ENCODE measurements at places on chromosomes 2 and 18.

DNA sequence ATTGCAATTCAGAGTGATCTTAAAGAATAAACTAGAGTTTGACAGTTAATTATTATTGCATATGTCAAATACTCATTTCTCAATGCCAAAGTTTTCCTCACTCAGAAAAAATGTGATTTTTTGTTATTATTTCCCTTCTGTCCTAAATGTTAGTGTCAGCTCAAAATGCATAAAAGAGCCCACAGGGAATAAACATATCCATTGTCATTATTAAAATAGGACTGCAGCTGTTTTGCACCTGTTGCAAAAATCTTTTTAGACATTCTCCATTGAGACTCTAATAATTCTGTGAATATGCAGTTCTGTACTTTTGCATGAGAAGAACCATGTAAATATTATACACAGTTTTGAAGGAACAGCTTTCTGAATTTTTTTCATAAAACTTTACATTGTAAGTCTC lies 540.0 kb upstream of the SLC39A10 start:
- DNase-seq = no peak

- DNase-seq = no peak
These were observed 5.7 kb downstream of the CHPF start for GRCh38 chr2:219537657-219538488.

GRCh38 chr2:233039212-233039845 lies 6.9 kb downstream of the NEU2 start:
- no peak for DNase-seq

GRCh38 chr18:67788310-67789164 lies 272.0 kb upstream of the DSEL start:
- no peak for DNase-seq

- no peak for DNase-seq
These were observed 416.6 kb downstream of the DSC3 start for GRCh38 chr18:30625961-30626360.

DNA sequence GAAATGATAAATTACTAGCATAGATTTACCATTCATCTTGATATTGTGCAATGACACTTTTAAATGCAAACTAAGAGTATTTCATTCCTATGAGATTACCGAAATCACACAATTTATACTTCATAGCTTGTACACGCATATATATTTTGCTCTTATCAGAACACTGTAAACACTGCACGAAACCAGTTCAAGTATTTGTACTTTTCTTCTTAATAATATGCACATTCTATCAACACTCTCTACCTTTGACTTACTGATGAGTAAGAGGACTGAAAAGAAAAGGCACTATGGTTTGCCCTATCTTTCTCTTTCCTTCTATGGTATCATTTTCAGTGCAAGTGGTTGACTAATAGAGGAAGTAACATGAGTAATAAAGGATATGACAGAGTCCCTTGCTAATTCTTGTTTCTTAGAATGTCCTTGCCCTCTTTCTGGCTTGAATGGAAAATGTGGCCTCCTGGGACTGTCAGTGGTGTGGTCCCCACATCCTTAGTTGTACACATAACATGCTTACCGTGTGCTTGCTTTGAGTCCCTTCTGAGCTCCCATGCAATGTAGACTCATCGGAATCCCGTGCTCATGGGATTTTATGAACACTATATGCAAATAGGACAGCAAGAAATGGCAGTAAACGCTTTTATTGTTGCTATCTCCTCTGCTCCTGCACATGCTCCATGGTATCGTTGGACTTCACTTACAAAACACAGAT lies 363.5 kb upstream of the TNP1 start:
- DNase-seq = peak; percentile 87

- DNase-seq = peak; percentile 23
These were observed 128.6 kb downstream of the TGIF1 start for GRCh38 chr18:3578621-3579020.

GRCh38 chr18:30486856-30487255 lies 555.7 kb downstream of the DSC3 start:
- DNase-seq = no peak

- DNase-seq = peak; percentile 6
These were observed 201.0 kb downstream of the MBD2 start for GRCh38 chr18:54023471-54023870.

DNA sequence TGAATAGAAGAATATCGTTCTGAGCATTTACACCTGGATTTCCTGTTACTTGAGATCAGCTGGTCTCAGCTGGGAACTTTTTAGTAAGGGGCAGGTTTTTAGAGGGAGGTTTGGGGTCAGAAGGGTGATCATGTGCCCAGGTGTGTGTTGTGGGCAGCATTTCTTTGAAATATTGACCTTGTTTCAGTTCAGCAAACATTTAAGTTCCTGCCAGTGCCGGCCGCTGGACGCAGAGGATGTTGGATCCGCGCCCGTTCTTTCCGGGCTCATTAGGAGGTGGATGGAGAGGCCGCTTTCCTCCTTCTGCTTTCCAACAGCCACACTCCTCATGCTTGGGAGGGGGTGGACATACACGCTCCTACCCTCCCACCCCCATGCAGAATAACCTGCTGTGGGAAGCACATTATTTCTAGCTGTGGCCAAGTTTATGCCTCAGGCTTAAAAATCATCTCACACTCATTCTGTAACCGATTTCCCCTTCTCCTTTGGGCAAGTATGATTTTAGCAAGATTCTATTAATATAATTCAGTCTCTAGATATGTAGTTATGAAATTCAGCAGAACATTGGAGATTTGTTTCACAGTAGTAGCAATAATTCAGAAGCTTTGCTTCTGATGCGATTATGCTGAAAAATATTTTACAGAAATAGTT lies 131.4 kb downstream of the ZNF236 start:
- no peak for DNase-seq

GRCh38 chr2:46811379-46812310 lies 104.0 kb downstream of the MCFD2 start:
- DNase-seq = no peak

DNA sequence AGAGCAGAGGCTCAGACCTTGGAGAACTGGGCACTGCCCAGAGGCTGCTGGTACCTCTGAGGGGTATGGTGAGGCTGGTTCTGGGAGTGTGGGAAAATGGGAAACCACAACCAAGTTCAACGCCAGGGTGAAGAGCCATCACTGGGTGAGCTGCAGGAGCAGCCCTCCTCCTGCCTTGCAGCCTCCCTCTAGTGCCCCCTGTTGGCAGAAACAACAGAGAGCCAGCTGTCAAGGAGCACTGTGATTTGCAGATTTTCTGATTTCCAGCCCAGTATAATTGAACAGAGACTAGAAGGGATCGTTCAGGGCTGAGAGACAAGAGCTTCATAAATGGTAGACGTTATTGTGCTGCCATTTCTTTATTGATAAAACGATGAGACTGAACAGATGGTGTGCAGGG lies 50.5 kb downstream of the MAPK4 start:
- peak; percentile 16 for DNase-seq

DNA sequence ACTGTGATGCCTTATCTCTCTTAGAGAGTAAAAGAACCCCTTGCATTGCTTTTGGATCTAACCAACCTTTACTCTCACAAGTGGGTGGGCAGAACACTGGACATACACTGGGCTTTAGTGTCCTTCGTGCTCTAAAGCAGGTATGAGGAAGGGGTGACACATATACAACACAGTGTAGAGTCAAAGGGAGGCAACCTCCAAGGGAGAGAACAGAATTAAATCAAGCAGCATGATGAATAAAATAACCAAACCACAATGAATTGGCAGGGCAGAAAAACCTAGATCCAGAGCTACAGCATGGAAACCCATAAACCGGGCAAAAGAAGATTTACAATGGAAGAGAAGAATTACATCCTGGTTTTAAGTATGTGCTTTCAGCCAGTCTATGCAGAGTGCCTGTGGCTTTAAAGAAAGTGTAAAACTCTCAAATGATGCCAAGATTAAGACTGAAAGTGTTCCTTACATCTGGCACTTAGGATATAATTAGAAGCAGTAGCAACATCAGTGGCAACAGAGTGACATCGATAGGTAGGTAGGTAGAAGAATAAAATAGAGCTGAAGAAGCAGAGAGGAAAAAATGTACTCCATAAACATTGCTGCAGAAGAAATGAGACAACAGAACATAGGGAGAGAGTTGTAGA lies 191.7 kb upstream of the ZC3H15 start:
- no peak for DNase-seq

- no peak for DNase-seq
These were observed 780.8 kb upstream of the GCFC2 start for GRCh38 chr2:76491503-76491902.

DNA sequence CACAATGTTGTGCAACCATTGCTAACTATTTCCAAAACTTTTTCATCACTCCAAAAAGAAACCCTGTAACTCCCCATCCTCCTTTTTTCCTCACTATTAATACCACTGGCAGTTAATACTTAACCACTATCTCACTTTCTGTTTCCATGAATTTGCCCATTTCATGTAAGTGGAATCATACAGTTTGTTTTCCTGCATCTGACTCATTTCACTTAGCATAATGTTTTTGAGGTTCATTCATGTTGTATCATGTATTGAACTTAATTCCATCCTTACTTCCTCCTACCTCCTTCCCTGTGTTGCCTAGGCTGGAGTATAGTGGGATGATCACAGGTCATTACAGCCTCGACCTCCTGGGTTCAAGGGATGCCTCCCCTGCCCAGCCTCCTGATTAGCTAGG lies 68.3 kb downstream of the FAM117B start:
- DNase-seq = peak; percentile 4
